ENCODE measurements at places on chromosomes 3 and 15. TPM values are rescaled to one million over a fixed set of nuclear protein-coding genes. Genes with fewer than 3 reads are reported as not detected.

The AADACL2 gene
- total RNA-seq, result not detected

The SLCO2A1 gene
- total RNA-seq, result 4.6 TPM

The ANKUB1 gene
- total RNA-seq, result not detected

The TNFAIP8L3 gene
- total RNA-seq, result 0.63 TPM

The CELF6 gene
- 1.9 TPM for total RNA-seq

GRCh38 chr3:4494895-4495264 is 1.7 kb downstream of the ITPR1 start:
- DNase-seq, result no peak

GRCh38 chr3:123348471-123349200 is 100.3 kb downstream of the ADCY5 start:
- DNase-seq, result no peak

DNA sequence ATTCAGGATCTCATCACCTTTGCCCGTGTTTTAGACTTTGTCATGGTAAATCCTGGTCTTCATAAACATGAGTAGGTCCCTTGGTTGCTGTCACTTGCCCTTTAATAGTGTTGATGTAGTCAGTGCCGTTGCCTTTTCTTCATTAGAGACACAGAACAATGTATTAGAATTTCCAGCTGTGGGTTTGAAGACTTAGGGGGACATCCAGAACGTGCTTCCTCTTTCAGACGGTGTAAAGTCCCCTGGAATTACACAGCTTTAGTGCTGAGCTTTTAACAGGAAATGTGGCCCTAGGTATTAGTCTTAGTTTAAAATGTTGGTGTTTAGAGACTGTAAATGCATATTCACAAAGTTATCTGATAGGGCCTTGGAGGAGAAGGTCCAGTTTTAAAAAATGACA is 8.8 kb upstream of the LRCH3 start:
- no peak for DNase-seq

DNA sequence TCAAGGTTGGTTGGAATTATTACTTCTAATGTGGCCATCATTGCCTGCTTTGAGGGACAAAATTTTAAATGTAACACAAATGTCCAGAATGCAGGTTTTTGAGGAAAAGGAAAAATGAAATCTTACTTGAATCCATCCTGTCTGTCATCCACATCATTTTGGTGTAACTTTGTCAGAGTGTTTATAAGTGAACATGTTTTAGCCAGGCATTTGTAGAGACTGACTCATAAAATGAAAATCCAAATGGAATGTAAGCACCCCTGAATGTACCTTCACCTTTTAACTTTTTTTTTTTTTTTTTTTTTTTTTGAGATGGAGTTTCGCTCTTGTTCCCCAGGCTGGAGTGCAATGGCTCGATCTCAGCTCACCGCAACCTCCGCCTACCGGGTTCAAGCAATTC is 141.8 kb upstream of the BNIP2 start:
- DNase-seq, result no peak

- no peak for DNase-seq
Observed at GRCh38 chr3:142267269-142267668, 41.9 kb upstream of the GK5 start.

GRCh38 chr3:100053951-100054620 is 60.2 kb downstream of the FILIP1L start:
- DNase-seq, result no peak

DNA sequence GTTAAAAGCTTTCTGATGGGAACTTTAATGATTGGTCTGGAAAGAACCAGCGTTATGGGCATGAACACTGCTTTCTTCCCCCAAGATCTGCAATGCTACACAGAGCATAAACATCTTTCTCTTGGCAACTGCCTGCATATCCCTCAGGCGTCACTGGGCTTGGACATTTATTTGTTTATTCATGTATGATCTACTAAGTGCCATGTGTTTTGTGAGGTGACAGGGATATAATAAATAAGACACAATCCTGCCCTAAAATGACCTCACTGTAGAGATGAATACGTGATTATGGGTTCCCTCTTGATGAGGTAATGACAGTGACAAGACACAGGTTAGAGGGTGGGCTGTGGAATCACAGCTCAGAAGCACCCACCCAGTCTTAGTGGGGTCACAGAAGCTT is 485.3 kb downstream of the PDCD6IP start:
- no peak for DNase-seq

GRCh38 chr15:96851613-96852012 is 521.1 kb downstream of the NR2F2 start:
- no peak for DNase-seq

DNA sequence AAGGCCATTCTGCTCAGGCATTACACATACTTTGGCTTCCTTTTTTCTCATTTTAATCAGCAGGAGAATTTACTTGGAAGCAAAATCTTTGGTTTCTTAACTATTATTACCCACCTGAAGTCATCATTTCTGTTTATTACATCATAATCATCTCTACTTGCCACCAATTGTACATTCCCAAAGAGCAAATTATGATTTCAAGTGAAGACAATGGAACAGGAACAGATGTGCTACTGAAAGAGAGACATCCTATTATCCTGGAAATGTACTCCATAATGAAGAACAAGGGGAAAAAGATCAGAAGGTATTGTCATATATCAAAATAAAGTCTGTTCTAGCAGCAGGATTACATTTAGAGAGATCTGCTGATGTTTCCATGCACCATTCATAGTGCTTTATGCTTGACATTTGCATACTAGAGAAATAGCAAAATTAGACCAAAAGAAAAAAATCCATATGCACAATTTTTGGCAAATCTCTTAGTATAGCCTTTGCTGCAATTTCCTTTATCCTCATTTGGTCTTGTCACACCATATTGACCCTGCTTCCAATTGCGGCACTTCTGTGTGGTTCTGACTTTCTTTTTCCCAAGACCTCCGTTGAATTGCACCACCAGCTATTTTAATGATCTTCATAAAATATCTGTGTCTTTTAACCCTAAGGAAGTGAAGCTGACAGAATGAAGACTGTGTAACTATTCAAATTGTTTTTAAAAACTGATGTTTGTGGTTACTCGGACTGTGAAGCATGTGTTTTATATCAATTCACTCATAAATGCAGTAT is 683.8 kb downstream of the ZNF385D start:
- DNase-seq, result no peak

GRCh38 chr3:171225708-171226107 is 199.2 kb upstream of the SLC2A2 start:
- DNase-seq, result no peak

DNA sequence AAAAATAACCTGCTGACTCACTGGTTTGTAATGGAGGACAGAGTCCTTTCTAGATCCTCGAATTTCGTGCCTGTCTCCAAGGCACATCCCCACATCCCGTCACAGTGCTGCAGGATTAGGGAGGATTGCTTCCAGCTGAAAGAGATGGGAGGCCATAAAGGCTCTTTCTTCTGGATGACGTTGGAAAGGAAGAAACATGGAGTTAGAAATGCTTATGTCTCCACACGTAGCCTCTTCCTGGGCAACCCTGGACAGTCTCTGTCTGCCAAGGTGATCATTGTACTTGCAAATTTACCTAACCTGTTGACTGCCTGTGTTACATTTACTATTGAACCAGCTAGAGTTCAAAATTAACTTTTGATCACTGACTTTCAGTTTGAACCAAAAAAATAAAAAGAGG is 27.6 kb upstream of the VILL start:
- no peak for DNase-seq

DNA sequence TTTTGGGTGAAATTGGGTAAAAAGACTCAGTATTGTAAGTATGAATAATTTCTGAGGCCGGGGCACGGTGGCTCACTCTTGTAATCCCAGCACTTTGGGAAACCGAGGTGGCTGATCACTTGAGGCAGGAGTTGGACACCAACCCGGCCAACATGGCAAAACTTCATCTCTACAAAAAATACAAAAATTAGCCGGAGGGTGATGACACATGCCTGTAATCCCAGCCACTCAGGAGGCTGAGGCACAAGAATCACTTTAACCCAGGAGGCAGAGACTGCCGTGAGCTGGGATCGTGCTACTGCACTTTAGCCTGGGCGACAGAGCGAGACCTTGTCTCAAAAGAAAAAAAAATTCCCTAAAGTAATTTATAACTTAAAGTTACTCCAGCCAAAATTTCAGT is 162.2 kb downstream of the APBA2 start:
- DNase-seq, result no peak

- no peak for DNase-seq
Observed at GRCh38 chr3:115588201-115589115, 34.9 kb upstream of the GAP43 start.

- no peak for DNase-seq
Observed at GRCh38 chr15:64351265-64351664, 4.7 kb downstream of the CSNK1G1 start.

- DNase-seq, result no peak
Observed at GRCh38 chr3:105847452-105847851, 21.4 kb downstream of the CBLB start.

DNA sequence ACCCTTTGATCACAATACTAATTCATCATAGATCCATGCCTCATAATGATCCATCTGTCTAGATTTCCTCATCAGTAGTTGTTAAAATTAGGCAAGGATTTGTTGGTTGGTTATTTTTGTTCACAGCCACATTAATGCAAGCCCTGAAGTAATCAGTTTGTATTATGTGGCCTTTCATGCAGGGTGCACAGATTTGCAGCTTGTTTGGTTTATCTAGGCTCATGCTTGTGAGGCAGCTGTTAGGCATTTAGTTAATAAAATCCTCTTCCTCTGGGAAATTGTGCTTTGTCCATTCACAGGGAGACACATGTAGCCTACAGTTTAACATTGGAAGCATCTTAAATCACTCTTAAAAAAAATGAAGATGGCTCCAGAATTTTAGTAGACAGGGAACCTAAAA is 162.8 kb upstream of the ZNF385D start:
- no peak for DNase-seq

DNA sequence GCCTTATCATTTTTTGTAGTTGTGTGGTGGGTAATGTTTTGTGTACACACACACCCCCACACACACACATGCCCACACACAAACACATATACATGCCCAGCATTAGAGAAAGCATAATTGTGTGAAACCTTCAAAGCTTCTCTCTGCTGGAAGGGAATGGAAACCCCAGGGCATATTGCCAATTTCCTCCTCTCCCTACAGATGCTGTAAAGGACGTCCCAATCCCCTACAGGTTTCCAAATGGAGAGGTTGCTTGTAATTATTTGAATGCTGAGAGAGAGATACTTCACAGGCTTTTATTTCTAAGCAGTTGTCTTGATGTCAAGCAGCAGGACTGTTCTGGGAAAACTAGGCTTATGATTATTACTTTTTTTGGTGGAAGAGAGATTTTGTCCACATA is 23.0 kb upstream of the CCK start:
- DNase-seq, result no peak

- no peak for DNase-seq
Observed at GRCh38 chr3:13595485-13595884, 46.6 kb downstream of the FBLN2 start.

GRCh38 chr15:92693691-92694331 is 38.2 kb upstream of the FAM174B start:
- DNase-seq, result no peak

DNA sequence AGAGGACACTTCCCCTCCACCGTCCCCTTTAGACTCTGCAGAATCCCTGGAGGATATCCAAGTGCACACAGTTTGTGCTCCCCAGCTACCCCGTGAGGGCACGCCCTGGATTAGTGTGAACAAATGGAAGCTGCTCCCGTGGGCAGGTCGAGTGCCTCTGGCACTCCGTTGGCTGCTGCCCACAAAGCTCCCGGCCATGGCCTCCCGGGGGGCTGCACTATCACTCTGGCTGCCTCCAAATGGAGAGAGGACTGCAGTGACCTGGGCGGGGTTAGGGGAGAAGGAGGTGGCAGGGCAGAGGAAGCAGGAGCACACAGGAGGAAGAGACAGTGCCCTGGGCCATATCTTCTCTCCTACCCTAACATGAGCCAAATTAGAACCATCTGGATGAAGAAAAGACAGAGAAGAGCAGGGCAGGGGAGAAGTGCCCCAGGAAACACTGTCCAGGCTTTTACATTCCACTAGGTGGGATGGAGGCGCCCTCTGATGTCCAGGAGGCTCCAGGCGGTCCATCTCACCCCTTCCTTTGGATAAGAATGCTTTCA is 29.4 kb upstream of the ACAD9 start:
- DNase-seq, result no peak

- DNase-seq, result no peak
Observed at GRCh38 chr15:69926721-69927120, 171.0 kb downstream of the TLE3 start.

- no peak for DNase-seq
Observed at GRCh38 chr3:65035246-65035645, 347.4 kb upstream of the ADAMTS9 start.

DNA sequence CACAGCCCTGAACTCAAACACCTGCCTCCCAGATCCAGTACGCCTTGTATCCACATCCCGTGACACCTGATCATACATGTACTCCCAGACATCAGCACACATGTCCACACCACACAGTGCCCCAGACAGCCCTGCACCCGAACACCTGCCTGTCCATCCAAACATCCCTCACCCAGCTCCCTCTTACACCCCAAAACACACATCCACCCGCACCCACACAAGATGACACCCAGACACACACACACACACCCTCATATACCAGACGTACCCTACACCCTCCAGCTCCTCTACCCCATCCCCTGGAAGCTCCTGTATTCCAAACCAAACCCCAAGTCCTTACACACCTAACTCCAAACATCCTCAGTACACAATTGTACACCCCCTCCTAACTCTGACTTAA is 735 bp downstream of the CAMK1 start:
- DNase-seq, result no peak

Measured in pancreas (tissue), 10 donors.